ENCODE measurements at places on chromosomes 5 and 9. TPM values are rescaled to one million over a fixed set of nuclear protein-coding genes. Genes with fewer than 3 reads are reported as not detected.

- DNase-seq = no peak
Measured at GRCh38 chr5:146339715-146340259, 1.1 kb downstream of the POU4F3 start.

DNA sequence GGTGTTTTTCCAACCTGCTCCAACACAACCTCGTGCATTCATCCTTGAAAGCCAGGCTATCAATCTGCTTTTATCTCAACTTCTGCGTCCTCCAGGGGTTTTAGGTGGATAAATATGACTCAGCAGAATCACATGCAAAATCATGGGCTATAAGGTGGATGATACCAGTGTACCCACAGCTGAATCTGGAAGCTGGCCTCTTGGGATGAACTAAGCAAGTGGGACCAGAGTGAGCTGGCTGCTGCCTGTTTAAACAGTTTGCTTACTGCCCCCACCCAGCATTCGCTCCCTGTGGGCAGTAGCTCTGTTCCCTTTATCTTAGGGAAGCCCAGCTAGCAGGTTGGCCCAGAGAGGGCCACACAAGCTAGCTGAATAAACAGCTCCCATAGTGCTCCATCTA, 194.0 kb downstream of the CRB2 start:
- no peak for DNase-seq

- no peak for DNase-seq
Measured at GRCh38 chr9:77403239-77403638, 225.9 kb downstream of the VPS13A start.

GRCh38 chr5:103295871-103296270, 37.3 kb downstream of the MACIR start:
- no peak for DNase-seq

- DNase-seq = no peak
Measured at GRCh38 chr5:1887588-1888360, 5.0 kb upstream of the IRX4 start.

- DNase-seq = no peak
Measured at GRCh38 chr9:93976973-93977372, 21.8 kb upstream of the BARX1 start.

- DNase-seq = no peak
Measured at GRCh38 chr9:137986268-137987099, 108.9 kb downstream of the CACNA1B start.

DNA sequence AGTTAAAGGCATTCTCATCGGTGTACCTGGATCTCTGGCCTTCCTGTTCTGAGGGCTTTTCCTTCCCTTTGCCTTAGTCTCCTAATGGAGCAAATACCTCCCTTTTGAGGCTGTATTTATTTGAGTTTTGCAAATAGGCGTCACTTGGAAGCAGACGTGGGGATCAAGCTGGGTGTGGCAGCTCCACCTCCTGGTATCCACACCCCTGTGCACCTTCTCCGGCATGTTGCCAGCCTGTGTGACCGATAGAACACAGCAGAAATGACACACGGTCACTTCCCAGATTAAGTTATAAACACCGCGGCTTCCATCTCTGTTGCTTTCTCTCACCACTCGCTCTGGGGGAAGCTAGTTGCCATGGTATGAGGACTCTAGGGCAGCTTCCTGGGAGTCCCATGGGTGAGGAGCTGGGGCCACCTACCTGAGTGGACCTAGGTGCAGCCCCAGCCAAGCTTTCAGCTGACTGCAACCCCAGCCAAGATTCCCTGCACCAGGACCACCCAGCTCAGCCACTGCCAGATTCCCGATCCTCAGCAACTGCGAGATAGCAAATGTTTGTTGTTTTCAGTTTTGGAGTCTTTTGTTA, 214.4 kb upstream of the MVB12B start:
- no peak for DNase-seq

DNA sequence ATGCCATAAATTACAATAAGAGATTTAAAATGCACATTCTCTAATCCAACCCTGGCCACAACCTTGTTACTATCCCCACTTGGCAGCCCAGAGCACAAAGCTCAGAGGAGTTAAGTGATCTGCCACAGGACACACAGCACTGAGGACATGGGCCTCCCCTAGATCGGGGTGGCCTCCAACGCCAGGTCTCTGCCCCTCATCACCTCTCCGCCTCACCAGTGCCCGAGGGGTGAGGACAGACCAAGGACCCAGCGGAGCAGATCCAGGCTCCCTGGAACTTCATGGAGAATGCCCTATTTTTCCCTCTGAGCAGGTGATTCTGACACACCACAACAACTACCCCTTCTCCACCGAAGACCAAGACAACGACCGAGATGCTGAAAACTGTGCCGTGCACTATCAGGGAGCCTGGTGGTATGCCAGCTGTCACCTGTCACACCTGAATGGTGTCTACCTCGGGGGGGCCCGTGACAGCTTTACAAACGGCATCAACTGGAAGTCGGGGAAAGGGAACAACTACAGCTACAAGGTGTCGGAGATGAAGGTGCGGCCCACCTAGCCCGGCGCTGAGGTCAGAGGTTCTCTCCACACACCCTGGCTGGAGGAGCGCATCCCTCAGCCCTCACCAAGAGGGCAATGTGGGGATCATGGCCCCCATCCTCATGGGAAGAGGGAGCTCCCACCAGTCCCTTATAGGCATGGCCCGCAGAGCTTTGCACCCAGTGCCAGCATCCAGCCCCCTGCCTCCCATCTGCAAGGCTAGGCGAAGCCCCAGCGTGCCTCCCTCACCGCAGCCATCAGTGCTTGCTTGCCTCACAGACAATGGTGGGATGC, 12.5 kb upstream of the FCN2 start:
- DNase-seq = no peak

GRCh38 chr5:28281351-28281750, 1243.0 kb upstream of the CDH9 start:
- peak; percentile 56 for DNase-seq

GRCh38 chr5:13664377-13664776, 280.1 kb downstream of the DNAH5 start:
- DNase-seq = peak; percentile 99

- peak; percentile 20 for DNase-seq
Measured at GRCh38 chr9:116800885-116801284, 113.8 kb downstream of the TRIM32 start.

GRCh38 chr5:146753641-146754040, 124.9 kb downstream of the PPP2R2B start:
- DNase-seq = no peak

The HTR1A gene
- not detected for total RNA-seq

The DIRAS2 gene
- not detected for total RNA-seq

The PHF2 gene
- total RNA-seq = 13.6 TPM

The SPEF2 gene
- total RNA-seq = 1.1 TPM
